ENCODE measurements at places on chromosomes 6 and 20.

DNA sequence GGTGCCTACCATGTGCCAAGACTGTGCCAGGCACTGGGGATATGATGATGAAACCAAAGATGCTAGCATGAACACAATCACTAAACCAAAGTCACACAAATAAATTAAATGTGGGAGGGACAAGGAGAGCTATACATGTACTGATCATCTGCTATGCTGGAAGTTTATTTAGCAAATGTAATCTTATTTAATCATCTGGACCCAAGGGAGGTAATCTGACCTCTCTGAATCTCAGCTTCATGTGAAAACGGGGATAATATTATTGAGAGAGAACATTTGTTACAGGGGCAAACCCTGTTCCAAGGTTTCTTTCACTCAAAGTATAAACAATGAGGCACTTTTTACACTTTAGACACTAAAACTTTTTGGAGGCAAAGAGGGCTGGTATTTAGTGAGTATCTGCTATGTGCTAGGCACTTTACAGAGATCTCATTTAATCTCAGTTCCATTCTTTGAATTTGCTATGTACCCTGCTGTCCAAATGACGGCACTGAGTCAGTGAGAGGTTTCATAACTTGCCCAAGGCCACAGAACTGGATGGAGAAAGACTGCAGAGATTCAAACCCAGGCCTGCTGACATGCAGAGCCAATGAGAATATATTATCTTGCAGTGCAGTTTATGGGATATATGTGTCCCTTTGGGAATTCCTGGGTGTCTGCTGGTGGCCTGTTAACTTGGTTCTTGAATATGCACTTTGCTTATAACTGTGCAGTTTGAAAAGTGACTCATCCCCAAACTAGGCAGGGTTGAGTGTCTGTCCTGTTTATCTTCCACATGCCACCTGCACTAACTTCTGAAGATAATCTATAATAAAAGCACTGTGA lies 3.3 kb upstream of the ASXL1 start:
- peak; percentile 24 for DNase-seq

- DNase-seq, result no peak
Measured at GRCh38 chr6:144075187-144075586, 20.2 kb downstream of the SF3B5 start.

- no peak for DNase-seq
Measured at GRCh38 chr20:45320948-45321595, 13.0 kb upstream of the MATN4 start.

GRCh38 chr6:842141-842540 lies 149.2 kb upstream of the EXOC2 start:
- DNase-seq, result no peak

- no peak for DNase-seq
Measured at GRCh38 chr20:51258582-51259165, 235.8 kb upstream of the KCNG1 start.

DNA sequence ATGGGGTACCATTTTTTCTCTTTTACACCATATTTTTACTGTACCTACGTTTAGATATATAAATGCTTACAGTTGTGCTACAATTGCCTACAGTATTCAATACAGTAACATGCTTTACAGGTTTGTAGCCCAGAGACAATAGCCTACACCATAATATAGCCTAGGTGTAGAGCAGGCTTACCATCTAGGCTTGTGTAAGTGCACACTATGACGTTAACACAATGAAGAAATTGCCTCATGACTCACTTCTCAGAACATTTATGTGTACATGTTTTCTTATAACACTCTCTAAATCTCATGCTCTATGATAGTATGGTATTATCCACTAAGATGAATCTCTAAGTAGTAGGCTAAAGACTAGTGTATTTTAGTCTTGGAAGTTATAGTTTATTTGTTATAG lies 13.5 kb downstream of the GPR63 start:
- no peak for DNase-seq

- DNase-seq, result no peak
Measured at GRCh38 chr20:44527716-44528199, 5.9 kb upstream of the SERINC3 start.

- DNase-seq, result peak; percentile 13
Measured at GRCh38 chr6:136822046-136822375, 381 bp upstream of the PEX7 start.

DNA sequence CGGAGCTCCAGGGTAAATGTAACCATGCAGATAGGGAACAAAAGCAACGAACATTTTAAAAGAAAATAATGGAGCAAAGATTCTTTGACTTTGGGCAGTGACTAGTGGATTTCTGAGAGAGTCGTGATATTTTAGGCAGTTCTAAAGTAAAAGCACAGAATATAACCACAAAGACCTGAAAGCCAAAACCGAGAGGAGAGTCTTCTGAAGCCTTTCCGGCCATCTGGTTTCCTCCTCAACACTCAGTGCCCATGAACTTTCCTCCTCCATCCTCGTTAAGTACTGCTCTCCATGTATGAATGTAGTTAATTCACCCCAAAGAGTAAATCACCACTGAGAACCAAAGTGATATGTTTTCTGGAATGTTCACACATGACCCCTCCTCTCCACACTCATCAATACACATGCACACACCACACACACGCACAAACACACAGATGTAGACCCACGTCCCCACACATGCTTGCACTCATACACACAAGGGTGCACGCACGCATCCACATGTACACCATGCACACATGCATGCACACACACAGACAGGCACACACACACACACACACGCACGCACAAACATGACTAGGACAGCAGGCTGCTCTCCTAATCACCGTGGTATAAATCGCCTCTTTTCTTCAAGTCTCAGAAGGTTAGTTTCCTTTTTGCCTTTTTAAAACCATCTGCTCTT lies 109.5 kb downstream of the MYLK4 start:
- peak; percentile 44 for DNase-seq

DNA sequence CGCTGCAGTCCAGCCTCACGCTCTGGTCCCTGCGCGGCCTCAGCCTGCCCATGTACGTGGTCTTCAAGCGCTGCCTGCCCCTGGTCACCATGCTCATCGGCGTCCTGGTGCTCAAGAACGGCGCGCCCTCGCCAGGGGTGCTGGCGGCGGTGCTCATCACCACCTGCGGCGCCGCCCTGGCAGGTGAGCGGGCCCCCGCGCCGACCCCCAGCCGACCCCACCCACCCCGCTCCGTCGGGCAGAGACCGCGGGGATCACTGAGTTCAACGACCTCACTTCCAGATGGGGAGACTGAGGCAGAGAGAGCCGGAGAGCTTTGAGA lies 545 bp downstream of the SLC35D3 start:
- no peak for DNase-seq

- no peak for DNase-seq
Measured at GRCh38 chr6:34723203-34723602, 26.6 kb upstream of the ILRUN start.

GRCh38 chr6:80942911-80943310 lies 809.6 kb downstream of the TENT5A start:
- no peak for DNase-seq

DNA sequence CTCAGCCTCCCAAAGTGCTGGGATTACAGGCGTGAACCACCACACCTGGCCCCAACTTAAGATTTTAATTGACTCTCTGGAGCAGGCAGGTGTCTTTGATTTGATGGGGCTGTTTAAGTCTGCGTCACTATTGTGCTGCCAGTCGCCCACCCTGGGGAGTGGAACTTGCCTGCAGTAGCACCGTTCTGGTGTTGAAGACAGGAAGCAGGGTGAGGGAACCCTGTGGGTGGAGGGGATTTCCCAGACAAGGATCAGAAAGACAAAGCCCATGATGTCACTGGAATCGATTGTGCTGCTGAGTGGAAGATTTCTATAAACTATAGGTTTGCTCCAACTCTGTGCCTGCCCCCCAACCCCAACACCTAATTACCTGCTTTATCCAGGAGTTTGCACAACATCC lies 11.0 kb downstream of the ALDH8A1 start:
- DNase-seq, result peak; percentile 38

DNA sequence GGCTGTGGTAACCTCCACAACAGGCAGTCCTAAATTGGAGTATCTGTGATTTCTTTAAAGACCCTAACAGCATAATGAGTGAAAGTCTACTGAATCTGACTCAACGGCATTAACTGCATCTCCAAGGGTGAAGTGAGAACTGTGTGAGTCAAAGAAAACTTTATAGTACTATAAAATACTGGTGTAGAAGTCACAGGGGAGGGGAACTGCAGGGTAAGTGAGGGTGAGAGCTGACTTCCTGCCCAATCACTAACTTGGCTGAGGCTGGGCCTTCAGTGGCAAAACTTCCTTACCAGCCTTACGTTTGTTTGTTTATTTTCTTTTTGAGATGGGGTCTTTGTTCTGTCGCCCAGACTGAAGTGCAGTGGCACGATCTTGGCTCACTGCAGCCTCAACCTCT lies 109.8 kb downstream of the PTPRK start:
- DNase-seq, result no peak

GRCh38 chr20:36248836-36249235 lies 12.6 kb downstream of the AAR2 start:
- DNase-seq, result no peak

GRCh38 chr6:33746036-33746600 lies 587 bp downstream of the IP6K3 start:
- no peak for DNase-seq

GRCh38 chr6:84805145-84805544 lies 40.7 kb upstream of the TBX18 start:
- no peak for DNase-seq

DNA sequence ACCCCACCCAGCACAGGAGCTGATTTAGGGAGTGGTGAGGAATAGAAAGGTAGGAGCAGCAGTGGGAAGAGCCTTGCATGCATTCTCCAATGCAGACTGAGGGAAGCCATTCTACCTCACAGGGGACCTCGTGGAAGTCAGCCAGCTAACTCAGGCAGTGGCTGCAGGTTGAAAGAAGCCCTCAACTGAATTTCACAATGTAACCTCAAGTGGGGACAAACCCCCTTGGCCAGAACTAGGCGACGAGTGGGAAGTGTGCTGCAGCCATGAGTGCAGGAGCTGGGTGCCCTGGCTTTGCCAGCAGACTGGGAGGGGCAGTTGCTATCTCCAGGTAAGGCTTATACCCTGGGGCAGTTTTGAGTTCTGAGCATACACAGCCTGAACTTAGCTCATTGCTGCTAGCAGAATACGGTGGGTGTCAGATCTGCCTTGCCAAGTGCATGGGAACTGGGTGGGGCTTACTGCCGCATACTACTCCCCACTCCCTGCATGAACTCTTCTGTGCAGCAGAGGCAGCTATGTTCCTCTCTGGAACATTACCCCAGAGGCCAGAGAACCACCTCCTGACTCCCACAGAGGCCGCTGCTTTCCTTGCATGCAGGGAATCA lies 126.5 kb downstream of the CDK19 start:
- no peak for DNase-seq

- DNase-seq, result no peak
Measured at GRCh38 chr6:153172815-153173214, 41.7 kb upstream of the RGS17 start.

- no peak for DNase-seq
Measured at GRCh38 chr6:93554018-93554417, 134.7 kb upstream of the EPHA7 start.

DNA sequence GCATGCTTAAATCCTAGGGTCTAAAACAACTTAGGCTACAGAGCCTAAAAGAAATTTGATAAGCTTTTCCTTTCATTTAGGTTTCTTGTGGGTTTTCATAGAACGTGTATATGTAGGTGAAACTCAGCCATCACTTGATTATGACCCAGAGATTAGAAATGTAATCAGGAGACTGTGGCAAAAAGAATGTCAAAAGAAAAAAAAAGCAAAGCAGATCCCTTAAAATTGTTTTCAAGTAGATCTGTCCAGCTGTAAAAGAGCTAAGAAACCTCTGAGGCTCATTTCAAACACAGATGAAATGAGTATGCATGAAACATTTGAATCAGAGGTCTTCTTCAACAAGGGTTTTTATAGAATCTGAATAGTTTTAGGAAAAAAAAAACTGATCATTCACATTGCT lies 341.3 kb upstream of the PRDM1 start:
- DNase-seq, result no peak

Measured in GM13977 (cell line).